ENCODE measurements at places on chromosomes 2 and 18.

DNA sequence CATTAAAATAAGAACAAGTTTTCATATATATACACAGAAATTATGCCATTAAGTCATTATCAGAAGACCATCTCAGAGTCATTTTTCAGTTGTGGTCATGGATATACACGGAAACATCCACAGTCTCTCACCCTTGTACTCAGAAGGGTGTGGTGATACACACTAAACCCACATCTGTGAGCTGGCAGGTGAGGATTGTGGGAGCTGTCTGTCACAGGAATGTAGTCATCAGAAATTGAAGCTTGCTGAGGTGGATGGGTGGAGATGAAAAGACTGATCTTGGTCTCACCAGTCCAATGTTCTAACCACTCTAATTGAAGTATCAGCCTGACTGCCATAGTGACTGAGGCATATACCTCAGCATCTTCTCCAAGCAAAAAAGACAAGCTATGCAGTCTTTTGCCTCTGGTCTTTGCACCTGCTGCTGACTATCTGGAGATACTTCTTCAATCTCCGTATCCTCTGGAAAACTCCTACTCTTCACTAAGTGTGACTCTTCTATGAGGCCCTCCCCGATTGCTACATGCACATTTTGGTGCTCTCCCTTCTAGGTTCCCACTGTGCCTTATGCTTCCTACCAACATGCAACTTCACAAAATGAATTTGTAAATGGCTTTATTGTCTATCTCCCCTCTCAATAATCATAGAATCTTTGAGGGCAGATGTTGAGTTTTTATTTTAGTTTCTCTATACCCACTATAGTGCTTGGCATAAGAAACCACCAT is 232.8 kb downstream of the DYM start:
- DNase-seq: no peak

DNA sequence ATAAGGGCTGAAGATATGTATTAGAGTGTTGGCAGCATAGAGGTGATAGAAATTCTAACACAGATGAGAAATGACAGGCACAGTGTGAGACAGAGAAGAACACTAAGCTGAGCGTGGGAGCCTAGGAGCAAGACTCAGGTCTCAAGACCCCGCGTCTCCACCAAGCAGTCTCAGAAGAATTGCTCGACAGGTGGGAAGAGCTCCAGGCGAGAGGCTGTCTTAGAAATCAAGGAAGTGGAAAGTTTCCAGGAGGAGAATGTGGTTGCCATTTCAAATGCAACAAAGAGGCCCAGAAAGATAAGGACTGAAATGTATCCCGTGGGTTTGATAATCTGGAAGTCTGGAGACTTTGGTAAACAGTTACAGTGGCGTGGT is 31.5 kb upstream of the CAB39 start:
- no peak for DNase-seq

- no peak for DNase-seq
Observed at GRCh38 chr18:75283731-75284130, 73.1 kb downstream of the TSHZ1 start.

DNA sequence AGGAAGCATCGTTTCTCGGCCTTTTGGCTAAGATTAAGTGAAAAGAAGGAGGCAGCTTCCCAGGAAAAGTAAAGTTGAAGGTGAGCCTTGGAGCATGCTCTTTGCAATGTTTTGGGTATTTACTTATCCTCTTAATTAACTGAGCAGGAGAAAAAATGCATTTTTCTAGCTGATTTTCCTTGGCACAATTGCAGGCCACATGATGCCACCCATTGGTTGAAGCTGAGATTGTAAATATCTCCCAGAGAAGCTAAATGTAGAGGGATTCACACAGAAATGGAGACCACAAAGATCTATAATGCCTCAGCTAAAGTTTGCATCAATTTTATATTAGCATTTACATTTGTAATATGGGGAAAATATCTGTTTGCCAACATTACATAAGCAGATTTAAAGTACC is 294.1 kb downstream of the KCNS3 start:
- DNase-seq: no peak

GRCh38 chr2:42102591-42103450 is 55.0 kb downstream of the PKDCC start:
- DNase-seq: no peak

GRCh38 chr18:48639772-48640432 is 101.1 kb downstream of the CTIF start:
- peak; percentile 5 for DNase-seq

- no peak for DNase-seq
Observed at GRCh38 chr2:135585586-135585985, 54.3 kb downstream of the R3HDM1 start.

GRCh38 chr2:159506202-159506601 is 110.1 kb downstream of the BAZ2B start:
- DNase-seq: no peak

GRCh38 chr2:169007941-169008340 is 23.2 kb downstream of the ABCB11 start:
- no peak for DNase-seq

GRCh38 chr2:199940373-199940772 is 14.9 kb downstream of the TYW5 start:
- DNase-seq: peak; percentile 48

- no peak for DNase-seq
Observed at GRCh38 chr2:218138047-218138446, 12.2 kb downstream of the CXCR2 start.

DNA sequence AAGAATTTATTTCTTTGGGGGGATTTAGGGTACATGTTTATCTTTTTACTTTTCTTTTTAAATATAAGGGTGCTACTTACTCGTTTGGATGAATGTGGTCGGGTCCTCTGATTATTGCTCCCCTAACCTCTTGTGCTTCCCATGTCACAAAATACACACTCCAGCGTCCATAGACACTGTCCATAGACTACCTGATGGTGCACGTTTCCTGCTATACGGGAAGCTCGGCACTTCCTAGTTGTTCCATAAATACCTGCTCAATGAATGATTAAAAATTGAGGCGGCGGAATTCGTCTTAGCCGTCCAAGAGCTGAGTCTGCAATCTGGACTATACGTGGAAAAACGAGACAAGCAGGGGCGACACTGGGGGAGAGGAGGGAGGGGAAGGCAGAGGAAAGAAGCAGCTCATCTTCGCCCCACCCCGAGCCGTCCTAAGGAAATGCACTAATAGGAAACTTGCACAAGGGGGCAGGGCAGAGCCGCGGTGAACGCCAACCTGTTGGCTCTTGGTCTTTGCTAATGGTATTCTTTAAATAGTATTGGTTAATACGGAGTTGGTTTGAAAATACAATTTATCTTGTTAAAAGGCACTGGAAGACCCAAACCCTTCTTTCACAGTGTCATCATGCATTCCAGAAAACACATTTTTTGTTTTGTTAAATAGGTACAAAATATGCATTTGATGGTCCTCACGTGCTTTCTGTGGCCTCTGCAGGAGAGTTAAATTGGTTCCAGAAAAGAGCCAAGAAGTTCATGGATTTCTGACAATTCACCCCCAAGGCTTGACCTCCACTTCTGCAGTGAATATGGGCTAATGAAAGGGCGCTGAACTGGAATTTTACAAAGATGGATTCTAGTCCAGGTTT is 73.0 kb upstream of the KCTD1 start:
- DNase-seq: no peak

DNA sequence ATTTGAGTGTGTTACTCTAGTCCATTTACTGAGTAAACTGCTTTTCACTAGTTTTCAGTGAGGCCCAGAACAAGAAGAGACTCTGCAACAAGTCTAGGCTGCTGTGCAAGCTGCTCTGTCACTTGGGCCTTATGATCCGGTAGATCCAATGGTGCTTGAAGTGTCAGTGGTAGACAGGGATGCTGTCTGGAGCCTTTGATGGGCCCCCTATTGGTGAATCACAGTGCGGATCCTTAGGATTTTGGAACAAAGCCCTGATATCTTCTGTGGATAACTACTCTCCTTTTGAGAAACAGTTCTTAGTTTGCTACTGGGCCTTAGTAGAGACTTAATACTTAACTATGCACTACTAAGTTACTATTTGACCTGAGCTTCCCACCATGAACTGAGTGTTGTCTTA is 150.2 kb downstream of the TMEFF2 start:
- no peak for DNase-seq

GRCh38 chr2:161796192-161796591 is 172.0 kb downstream of the SLC4A10 start:
- no peak for DNase-seq

DNA sequence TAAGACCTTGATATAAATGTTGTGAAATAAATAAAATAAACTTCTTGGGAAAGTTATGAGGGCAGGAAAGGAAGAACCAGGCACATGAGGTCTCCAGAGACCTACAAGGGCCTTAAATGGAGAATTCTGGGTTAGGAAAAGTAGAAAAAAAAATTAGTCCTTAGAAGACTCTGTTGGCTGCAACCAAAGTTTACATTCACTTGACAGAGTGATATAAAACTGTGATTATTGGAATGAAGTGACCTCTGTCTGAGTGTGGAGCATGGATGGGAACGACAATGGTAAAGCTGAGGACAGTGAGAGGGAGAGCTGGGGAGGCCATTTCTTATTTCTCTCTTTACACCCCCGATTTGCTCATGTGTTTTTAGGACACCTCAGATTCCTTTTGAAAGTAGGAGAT is 29.0 kb upstream of the CAVIN2 start:
- DNase-seq: no peak

GRCh38 chr2:127685410-127686080 is 10.2 kb upstream of the LIMS2 start:
- no peak for DNase-seq

DNA sequence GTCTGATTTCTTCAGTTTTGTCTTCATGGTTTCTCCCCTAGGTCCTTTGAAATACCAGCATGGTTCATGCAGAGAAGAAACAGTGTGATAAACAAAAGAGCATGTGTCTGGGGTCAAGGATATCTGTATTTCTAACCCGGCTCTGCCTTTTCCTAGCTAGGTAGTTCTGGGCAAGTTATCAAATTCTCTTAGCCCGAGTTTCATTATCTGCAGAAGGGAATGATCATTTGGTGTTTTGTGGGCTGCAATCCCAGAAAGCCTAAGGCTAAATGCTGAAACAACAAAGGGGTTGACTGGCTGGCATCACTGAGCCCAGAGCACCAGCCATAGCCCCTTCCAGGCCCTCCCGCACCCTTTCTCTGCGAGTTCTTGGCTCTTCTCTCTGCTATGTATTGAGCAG is 51.7 kb upstream of the DAPL1 start:
- DNase-seq: no peak
